ENCODE measurements at places on chromosomes 6 and 20. TPM values are rescaled to one million over a fixed set of nuclear protein-coding genes. Genes with fewer than 3 reads are reported as not detected.

Gene TSBP1
- polyA plus RNA-seq = not detected

Gene C20orf141
- polyA plus RNA-seq = not detected

- DNase-seq = no peak
Observed at GRCh38 chr6:150391890-150392289, 23.1 kb downstream of the IYD start.

Gene HLA-DQA2
- polyA plus RNA-seq = not detected

- no peak for DNase-seq
Observed at GRCh38 chr6:168583821-168584220, 142.8 kb downstream of the SMOC2 start.

DNA sequence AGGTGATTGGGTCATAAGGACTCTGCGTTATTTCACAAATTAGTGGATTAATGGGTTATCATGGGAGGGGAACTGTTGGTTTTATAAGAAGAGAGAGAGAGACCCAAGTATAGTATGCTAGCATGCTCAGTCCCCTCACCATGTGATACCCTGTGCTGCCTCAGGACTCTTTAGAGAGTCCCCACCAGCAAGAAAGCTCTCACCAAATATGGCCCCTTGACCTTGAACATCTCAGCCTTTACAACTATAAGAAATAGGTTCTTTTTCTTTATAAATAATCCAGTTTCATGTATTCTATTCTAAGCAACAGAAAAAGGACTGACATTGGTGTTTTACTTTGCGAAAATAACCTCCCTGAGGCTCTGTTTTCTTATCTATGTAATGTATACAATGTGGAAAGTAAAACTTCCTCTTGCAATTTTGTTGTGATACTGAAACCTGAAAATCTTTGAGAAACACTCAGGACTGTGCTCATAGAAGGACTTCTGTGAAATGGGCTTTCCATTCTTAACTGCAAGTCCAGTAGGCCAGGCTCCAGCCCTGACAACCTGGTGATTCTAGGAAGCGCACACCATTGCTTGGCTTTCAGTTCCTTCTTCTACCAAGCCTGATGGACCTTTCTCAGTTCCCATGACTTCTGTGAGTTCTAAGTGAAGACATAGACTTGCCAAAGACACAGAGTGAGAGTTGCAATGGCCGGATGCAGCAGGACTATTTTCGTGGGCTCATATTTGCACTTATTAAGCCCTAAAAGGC lies 21.9 kb downstream of the SIRPD start:
- DNase-seq = no peak

GRCh38 chr6:168034537-168034936 lies 37.1 kb downstream of the KIF25 start:
- no peak for DNase-seq

Gene GPLD1
- polyA plus RNA-seq = 2.8 TPM

DNA sequence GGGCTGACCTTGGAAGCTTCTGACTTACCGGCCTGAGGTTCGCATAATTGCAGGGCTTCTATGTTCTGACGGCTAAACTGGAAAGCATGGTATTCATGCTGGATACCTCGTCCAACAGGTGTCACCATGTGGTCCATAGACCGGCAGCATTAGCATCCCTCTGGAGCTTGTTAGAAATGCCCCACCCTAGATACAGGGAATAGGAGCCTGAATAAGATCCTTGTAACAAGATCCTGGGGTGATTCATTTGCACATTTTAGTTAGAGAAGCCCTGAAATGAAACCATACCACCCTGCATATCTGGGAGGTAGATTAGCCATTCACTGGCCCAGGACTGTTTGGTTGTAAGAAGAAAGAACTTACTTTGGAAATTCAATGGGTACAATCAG lies 77.7 kb downstream of the TMEM170B start:
- no peak for DNase-seq

Gene FOXA2
- polyA plus RNA-seq = not detected

- no peak for DNase-seq
Observed at GRCh38 chr6:129943637-129944271, 74.6 kb upstream of the L3MBTL3 start.

- no peak for DNase-seq
Observed at GRCh38 chr6:65450451-65450850, 256.6 kb downstream of the EYS start.

Gene LAMP5
- polyA plus RNA-seq = 5.6 TPM

- no peak for DNase-seq
Observed at GRCh38 chr20:48120120-48120519, 334.8 kb upstream of the SULF2 start.

GRCh38 chr6:168133168-168133561 lies 54.2 kb upstream of the FRMD1 start:
- DNase-seq = no peak

- peak; percentile 74 for DNase-seq
Observed at GRCh38 chr6:111950661-111951496, 77.6 kb upstream of the FYN start.

Gene EBF4
- polyA plus RNA-seq = 36.5 TPM

Gene SIRPD
- not detected for polyA plus RNA-seq

- DNase-seq = no peak
Observed at GRCh38 chr20:50758992-50759391, 27.6 kb downstream of the PARD6B start.

DNA sequence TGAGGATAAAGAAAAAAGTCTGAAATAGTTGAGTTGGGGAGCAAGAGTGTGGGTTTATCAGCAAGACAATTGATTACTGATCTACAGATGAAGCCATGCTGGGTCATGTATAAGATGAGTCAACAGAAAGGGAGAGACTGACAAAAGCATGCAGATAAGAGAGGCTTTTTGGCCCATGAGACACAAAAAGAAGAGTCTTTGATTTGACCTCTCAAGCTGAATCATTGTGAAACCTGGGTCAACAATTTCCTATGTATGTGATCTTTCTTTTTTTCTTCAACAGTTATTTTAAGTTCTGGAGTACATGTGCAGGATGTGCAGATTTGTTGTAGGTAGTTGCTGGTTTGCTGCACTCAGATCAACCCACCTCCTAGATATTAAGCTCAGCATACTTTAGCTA lies 15.9 kb downstream of the RIMS1 start:
- DNase-seq = no peak

DNA sequence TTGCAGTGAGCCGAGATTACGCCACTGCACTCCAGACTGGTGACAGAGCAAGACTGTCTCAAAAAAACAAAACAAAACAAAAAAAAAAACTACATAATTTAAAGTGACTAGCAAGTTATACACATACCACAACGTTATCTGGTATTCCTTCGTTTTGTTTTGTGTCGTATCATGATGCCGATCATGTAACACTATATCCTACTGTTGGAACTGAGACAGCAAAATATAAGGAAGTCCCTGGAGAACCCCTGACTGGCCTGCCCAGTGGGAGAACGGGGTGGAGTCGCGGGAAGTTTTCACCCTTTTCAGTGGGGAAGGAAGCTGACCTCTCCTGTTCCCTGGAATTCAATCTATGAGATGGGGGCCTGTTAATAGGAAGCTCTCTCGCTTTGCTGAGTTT lies 15.1 kb downstream of the SOX4 start:
- no peak for DNase-seq

- DNase-seq = no peak
Observed at GRCh38 chr6:31270788-31271640, 878 bp downstream of the HLA-C start.

Gene GRM1
- polyA plus RNA-seq = 0.40 TPM

DNA sequence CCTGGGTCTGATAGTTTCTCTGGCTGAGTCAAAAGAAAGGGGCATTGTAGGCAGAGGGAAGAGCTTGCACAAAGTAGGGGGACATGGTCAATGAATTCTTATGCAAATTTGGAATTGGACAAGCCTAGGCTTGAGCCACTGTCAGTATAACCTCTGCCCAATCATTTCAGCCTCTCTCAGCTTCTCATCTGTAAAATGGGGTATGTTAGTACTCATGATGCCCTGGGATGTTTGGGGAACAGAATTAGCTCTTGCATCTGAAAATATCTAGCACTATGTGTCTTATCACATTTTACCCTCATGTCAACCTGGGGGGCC lies 148.6 kb downstream of the DHX35 start:
- no peak for DNase-seq

DNA sequence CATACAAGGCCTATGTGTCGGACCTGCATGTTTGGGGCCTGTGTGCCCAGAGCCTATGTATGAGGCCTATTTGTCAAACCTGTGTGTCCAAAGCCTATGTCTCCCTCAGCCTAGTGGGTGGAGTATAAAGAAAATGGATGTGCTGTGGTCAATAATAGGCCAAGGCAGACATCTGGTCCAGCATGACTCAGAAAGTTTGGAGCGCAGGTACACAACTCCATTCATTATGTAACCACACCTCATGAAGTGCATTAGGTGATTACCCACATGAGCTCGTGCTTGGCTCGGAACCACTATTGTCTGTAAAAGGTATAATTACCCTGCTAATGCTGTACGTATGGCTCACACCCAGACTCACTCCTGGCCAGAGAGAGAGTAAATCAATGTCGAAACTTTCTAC lies 302.4 kb upstream of the POU3F2 start:
- DNase-seq = no peak

GRCh38 chr20:48293671-48294070 lies 508.4 kb upstream of the SULF2 start:
- DNase-seq = no peak

Gene PGC
- not detected for polyA plus RNA-seq

Gene FLRT3
- polyA plus RNA-seq = 111 TPM

DNA sequence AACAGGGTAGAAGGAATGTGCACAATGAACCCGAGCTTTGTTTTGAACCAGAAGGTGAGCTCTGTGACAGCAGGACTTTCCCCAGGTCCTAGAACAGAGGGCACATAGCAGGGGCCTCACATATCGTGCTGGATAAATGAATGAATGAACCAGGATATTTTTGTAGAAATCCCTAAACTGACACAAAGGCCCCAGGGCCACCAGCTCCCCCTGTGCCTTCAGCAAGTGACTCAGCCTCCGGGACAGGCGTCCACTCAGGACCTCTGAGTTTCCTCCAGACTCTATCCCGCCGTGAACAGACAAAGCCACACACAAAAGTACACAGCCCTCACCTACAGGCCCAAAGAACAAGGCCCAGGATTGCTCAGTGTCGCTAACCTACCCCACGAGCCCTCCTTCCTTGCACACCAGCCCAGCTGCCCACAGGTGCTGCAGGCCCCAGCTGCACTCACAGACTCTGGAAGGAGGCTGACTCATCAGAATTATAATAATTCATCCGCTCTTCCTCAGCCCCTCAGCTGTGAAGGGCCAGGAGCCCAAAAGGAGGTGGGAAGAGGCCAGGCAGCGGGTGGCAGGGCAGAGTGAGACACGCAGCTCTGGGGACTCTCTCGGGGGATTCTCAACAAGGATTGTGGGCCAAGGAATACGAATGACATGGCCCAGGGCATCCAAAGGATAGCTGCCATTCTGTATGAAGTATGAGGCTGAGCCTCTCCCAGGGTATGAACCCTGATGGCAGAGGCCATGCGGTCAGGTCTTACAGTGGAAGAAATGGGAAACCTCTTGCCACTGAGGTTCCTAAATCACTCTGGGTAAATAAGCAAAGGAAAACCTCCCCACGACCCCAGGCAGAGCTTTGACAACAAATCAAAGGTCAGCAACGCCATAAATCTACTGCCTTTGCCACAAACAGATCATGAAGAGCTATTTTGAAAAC lies 40.9 kb downstream of the SUMO4 start:
- DNase-seq = no peak

- DNase-seq = no peak
Observed at GRCh38 chr6:112622036-112622435, 274.9 kb downstream of the RFPL4B start.

- DNase-seq = no peak
Observed at GRCh38 chr20:55777641-55778040, 227.7 kb downstream of the CBLN4 start.

Gene RCAN2
- polyA plus RNA-seq = 28.9 TPM

DNA sequence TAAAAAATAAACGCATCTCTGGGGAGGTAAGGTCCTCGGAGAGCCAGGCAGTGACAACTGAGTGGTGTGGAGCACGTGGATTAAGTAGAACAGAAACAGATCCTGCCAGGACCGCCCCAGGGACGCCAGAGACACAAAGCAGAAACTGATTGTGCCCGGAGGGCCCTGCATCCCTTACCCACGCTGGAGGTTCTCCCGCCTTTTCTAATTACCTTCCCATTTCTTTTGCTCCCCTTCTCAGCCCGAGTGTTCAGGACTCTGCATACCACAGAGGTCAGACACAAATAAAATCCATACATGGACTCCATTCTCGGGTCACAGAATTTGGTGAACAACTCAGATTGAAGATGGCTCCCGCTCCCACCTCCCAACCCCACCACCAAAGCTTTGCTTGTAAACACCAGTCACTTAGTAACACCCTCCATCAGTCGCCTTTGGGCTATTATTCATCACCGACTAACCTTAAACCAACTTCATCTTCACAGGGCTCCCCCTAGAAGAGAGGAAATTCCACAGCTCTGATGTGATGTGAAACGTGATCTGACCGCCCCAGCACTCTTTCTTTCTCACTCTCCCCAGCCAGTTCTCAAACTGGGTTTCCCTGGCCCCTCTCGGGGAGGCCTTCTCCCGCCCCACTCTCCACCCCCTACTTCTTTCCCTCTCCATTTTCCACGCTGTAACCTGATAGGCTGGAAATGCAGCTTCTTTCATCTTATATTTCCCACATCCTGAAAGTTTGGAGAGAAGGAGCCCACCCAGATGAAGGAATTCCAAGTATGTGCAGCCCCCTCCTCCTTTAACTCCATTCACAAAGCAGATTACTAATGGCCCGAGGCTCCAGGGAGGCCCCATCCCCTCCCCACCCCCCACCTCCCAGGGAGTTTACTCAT lies 32.5 kb upstream of the PIM1 start:
- no peak for DNase-seq

- DNase-seq = no peak
Observed at GRCh38 chr6:101605874-101606273, 212.4 kb downstream of the GRIK2 start.

- DNase-seq = no peak
Observed at GRCh38 chr20:46809706-46810360, 84.8 kb upstream of the EYA2 start.

GRCh38 chr20:24761220-24762065 lies 187.6 kb upstream of the CST7 start:
- no peak for DNase-seq

- no peak for DNase-seq
Observed at GRCh38 chr6:136767570-136768309, 24.5 kb downstream of the MAP3K5 start.

Gene TAGAP
- 0.87 TPM for polyA plus RNA-seq

DNA sequence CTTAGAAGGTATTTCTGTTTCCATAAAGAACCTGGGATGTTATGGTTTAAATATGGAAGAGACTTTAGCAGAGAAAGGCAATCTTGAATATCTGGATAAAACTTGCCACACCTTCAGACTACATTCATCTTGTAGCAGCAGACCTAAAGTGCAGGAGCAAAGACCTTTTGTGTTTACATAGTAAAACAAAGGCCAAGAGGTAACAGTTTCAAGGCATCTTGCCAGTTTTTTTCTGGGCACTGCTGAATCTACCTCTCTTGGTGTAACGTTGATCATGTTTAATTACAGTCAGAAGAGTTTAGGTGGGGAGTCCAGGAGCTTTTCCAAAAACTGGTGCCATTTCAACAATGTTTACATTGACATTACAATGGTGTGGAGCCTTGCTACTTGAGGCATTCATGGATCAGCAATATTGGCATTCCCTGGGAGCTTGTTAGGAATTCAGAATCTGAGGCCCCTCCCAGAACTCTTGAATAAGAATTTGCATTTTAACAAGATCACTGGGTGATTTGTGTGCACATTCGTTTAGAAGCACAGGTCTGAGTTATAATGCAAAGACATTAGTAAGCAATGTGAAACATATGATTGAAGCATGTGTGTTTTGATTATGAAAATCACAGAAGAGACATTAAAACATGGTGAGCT lies 94.5 kb downstream of the F13A1 start:
- DNase-seq = no peak
